ENCODE measurements at places on chromosomes 7 and 10.

GRCh38 chr7:3244241-3244814 lies 56.7 kb upstream of the SDK1 start:
- DNase-seq = no peak

DNA sequence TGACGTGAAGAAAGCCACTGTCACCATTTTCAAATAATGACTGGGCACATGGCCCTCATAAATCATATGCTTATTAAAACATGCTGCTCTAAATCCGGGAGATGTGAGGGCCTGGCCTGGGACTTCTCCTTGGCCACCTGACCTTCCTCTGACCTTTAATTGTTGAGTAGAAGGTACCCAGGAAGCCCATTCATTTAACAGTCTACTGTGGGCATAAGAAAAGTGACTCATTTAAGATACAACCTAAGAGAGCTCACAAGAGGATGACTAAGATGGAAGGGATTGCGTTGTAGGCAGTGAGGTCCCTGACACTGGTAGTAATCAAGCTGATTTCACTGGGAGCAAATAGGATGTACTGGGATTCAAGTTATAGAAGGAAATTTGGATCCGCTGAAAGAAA lies 203.4 kb upstream of the GPR26 start:
- no peak for DNase-seq

- no peak for DNase-seq
Measured at GRCh38 chr7:94064541-94065191, 60.5 kb upstream of the BET1 start.

GRCh38 chr7:133040178-133040577 lies 41.7 kb downstream of the CHCHD3 start:
- no peak for DNase-seq

- DNase-seq = no peak
Measured at GRCh38 chr7:121339082-121339481, 10.3 kb downstream of the WNT16 start.

- DNase-seq = no peak
Measured at GRCh38 chr10:64103750-64104470, 582.7 kb downstream of the REEP3 start.

- DNase-seq = no peak
Measured at GRCh38 chr10:121797490-121797889, 130.3 kb downstream of the ATE1 start.

- no peak for DNase-seq
Measured at GRCh38 chr7:29272057-29272456, 77.5 kb downstream of the CHN2 start.

- no peak for DNase-seq
Measured at GRCh38 chr7:102967798-102968197, 55.0 kb downstream of the LRRC17 start.

DNA sequence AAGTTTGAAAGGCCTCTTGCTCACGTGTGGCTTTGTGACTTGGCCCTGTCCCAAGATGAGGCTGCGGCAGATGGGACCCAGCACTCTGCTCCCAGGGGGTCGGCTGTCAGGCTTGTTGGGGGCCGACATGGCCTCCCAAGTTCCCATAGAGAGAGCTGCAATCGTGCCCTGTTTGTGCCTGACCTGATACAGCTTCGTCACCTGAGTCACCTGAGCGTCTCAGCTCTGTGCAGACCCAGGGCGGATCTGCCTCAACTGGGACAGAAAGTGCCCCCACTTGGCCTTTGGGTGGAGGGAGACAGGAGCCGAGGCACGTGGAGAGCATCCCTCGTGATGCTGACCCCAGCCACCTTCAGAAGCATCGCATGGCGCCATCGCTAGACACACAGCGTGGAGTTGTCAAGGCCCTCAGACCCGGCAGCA lies 21.7 kb downstream of the PAPOLB start:
- no peak for DNase-seq

- DNase-seq = no peak
Measured at GRCh38 chr7:41744161-41744560, 41.3 kb upstream of the INHBA start.

GRCh38 chr10:70404787-70405036 lies 767 bp downstream of the EIF4EBP2 start:
- no peak for DNase-seq

DNA sequence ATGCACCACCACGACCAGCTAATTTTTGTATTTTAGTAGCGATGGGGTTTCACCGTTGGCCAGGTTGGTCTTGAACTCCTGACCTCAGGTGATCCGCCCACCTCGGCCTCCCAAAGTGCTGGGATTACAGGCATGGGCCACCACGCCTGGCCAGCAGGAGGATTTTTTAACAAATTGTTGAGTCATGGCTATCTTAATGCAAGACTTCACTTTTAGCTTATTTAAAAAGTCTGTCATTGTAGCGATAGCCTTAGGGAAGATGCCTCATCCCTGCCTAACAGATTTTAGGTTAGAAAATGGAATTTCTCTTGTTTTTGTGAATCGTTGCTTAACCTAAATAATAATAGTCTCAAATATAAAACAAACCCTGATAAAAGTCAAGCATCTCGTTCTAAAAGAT lies 35.5 kb downstream of the PPP2R2D start:
- no peak for DNase-seq

- DNase-seq = no peak
Measured at GRCh38 chr10:128985036-128985435, 482.0 kb upstream of the MGMT start.

DNA sequence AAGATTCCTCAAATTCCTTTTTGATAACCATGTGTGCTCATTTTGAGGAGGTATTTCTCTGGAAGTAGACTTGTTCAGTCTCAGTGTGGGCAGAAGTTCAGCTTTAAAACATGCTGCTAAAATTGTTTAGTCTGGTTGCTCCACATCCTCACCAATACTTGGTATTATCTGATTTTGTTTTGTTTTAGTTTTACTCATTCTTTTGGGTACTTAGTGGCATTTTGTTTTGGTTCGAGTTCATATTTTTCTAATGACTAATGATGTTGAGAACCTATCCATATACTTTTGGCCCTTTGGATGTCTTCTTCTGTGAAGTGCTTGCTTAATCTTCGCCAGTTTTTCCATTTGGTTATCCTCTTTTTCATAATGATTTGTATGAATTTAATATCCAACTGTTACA lies 694.2 kb upstream of the FZD8 start:
- DNase-seq = no peak

GRCh38 chr10:49700997-49701396 lies 21.5 kb downstream of the C10orf53 start:
- no peak for DNase-seq

GRCh38 chr7:139708541-139708940 lies 69.3 kb downstream of the HIPK2 start:
- DNase-seq = no peak

DNA sequence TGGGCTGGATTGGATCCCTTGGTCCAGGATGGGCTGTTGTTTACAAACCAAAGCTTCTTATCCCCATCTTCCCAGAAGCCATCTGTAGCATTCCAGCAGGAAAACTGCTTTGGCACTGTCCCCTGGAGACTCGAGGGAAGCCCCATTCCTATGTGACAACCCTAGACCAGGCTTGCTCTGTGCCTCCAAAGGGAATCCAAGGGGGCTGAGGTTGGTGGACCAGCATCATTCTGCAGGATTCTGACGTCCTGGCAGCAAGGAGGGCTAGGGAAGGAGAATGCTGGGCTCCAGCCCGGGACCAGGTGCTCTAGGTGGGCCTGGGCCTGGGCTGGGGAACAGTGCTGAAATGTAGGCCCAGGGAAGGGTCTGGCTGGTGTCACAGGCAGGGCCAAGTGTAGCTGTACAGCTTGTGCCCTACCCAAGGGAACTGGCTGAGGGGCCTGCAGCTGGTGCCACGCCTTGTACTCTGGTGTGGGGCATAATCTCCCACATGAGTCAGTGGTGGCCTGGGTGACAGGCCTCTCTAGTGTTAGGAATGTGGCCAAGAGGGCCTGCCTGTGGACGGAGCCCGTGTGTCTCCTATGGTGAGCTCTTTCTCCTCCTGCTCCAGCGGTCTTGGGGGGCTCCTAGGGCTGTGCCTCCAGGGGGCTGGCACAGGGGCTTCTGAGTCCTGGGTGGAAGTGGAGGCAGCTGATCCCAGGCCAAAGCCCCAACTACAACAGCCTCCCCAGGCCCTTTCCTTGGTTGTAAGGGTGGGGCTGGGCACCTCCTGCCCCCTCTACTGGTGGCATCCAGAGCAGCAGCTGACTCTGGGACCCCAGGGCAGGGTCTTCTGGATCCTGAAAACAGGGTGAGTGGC lies 25.2 kb downstream of the TRIM8 start:
- DNase-seq = no peak

DNA sequence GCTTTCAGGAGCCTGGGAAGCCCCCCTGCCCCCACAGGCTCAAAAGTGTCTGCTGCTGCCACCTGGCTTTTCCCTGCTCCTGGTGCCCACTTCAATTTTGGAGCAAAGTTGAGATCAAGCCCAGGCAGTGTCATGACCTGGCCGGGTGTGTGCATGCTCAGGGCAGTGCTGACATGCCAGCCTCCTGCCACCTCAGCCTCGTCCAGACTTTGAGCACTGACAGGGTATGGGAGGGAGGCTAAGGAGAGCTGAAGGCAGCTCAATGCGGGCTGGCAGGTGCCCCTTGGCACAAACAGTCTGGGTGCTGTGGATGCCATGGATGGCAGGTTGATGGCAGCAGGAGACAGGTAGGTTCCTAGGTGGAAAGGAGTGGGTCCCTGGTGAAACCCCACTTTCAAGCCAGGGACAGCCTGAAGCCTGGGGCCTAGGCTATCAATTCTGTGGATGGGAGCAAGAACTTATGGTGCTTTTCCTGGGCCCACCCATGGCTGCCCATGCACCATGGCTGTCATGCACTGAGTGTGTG lies 12.3 kb upstream of the ECHDC3 start:
- no peak for DNase-seq

GRCh38 chr7:81908220-81908619 lies 138.4 kb upstream of the HGF start:
- no peak for DNase-seq

DNA sequence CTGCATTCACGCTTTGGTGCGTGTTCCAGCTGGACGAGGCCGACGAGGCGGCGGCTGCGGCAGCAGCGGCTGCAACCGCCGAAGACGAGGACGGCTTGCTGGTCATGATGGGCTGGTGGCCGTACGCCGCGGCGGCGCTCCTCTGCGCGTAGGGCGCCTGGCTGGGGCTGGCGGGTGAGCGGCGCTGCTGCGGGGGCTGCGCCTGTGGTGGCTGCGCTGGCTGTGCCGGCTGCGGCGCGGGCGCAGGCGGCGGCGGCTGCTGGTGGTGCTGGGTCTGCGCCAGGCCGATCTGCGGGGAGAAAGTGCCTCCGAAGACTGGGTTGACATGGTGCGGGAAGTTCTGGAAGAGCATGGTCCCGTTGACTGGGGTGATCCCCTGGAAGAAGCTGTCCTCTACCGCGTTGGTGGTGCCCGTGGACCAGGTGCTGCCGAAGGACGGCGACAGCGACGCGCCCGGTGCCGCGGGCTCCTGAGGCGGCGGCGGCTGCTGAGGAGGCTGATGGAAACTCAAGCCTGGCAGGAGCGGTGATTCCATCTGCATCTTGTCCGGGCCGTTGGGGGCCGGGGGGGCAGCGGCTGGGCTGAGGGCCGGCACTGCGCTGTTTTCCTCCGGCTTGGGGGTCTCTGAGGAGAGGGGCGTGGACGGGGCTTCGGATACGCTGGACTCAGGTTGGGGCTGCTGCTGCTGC lies 51.1 kb downstream of the CPEB3 start:
- peak; percentile 8 for DNase-seq

DNA sequence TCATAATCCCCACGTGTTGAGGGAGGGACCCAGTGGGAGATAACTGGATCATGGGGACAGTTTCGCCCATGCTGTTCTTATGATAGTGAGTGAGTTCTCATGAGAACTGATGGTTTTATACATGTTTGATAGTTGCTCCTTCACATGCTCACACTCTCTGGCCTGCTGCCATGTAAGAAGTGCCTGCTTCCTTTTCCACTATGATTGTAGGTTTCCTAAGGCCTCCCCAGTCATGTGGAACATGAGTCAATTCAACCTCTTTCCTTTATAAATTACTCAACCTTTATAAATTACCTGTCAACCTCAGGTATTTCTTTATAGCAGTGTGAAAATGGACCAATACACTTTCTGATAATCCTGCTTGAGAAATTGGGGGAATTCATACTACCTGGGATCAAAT lies 80.2 kb downstream of the ZNF37A start:
- DNase-seq = no peak
